ENCODE measurements at places on chromosomes 3 and 15.

DNA sequence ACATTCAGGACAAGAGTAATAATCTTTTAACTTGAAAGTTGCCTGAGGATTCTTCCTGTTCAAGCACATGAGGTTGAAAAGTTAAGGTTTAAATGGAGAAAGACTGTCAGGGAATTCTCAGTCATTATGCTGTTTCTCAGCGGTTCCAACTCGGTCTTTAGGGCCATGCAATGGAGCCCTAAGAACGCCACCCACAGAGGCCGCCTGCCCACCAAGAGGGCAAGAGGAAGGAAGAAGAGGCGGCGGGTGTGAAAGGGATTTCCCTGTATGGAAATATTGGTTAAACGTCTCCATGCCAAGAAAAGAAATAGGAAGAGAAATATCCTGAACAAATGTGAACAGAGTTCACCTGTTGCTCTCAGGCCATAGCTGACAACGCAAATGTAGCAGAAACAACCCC, 234.4 kb downstream of the OCA2 start:
- no peak for DNase-seq

DNA sequence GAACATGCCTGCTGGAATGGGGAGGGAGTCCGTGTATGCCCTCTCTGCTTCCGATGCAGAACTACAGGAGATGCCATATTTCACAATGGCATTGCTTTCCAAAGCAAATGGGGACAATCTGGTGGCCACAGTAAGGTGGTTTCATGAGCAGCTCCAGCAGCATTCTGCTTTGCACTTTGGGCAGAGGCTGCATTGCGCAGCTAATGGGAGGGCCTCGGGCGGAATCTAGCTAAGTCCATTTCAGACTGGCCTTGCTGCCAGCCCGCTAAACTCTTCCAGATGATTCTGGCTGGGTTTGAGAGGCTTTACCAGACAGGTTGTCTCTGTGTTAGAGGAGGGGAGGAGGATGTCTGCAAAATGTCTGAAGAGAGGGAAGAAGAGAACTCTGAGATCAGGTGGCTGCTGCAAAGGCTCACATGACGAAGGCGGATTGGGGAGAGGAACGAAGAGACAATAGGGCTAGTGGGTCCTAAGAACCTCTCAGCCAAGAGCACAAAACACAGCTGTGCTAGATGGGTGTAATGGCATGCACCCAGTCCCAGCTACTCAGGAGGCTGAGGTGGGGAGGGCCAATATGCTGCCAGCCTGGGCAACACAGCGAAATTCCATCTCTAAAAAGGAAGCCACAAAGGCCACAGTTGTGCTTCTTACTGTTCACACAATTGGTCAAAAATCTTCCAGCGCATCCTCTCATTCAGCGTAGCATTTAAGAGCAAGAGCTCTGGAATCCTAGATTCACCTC, 63.7 kb downstream of the BDH1 start:
- DNase-seq = no peak

- DNase-seq = no peak
Observed at GRCh38 chr15:101013769-101014675, 94.9 kb downstream of the LRRK1 start.

- DNase-seq = no peak
Observed at GRCh38 chr15:58715266-58715917, 34.1 kb downstream of the ADAM10 start.
